Frontal cortex (tissue), 4 donors: ENCODE measurements at places on chromosomes 16 and 17. TPM values are rescaled to one million over a fixed set of nuclear protein-coding genes. Genes with fewer than 3 reads are reported as not detected.

The FOXF1 gene
- 0.41 TPM for total RNA-seq

DNA sequence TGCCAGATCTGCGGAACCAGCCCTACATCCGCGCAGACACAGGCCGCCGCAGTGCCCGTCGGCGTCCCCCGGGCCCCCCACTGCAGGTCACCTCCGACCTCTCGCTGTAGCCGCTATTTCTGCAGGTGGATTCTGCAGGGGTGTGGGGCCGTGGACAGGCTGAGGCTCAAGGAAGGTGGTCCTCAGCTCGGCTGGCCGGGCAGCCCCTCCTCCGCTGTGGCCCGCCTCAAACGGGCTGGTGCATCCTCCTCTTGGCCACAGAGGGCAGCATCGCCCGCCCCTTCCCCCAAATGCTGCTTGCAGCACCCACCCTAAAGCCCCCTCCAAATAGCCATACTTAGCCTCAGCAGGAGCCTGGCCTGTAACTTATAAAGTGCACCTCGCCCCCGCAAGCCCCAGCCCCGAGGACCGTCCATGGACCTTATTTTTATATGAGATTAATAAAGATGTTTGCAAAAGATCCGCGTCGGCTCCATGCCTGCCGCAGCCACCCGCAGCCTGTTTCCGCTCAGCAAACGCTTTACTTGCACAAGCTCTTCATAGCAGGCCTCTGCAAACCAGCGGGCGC is 14.9 kb downstream of the SPATA32 start:
- DNase-seq, result no peak

The IL17C gene
- not detected for total RNA-seq

The NCBP3 gene
- 20.8 TPM for total RNA-seq

The TIMM22 gene
- total RNA-seq, result 13.5 TPM

The GFAP gene
- 155 TPM for total RNA-seq

DNA sequence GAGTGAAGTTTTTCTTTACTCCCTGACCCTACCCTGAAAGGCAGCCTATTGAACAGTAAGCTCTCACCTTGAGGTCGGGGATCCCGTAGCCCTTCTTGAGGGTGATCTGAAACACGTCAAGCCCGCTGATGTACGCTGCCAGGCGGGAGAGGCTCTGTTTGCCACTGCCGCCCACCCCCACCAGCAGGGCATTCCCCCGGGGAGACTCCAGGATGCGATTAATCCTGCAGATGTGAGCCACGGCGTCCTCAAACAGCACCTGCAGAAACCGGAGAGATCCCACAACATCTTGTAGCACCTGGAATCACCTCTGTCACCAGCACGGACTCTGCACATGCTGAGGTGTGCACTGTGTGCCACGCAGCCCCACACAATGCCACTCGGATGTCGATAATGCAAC is 96.8 kb downstream of the PGS1 start:
- no peak for DNase-seq
